A549 treated with ZK216348 at 1 μM for 4 hours (cell line): ENCODE measurements at places on chromosomes 4 and X. TPM values are rescaled to one million over a fixed set of nuclear protein-coding genes. Genes with fewer than 3 reads are reported as not detected.

Gene TLR3
- total RNA-seq, result 0.15 to 0.72 TPM (median 0.39 TPM) in 5 replicates

Gene USP53
- 5.3 to 10.9 TPM (median 9.0 TPM) in 5 replicates for total RNA-seq

Gene PAGE1
- 0.25 to 0.44 TPM in 2 of 5 replicates, not detected in the others for total RNA-seq

Gene XK
- total RNA-seq, result 0.31 to 0.56 TPM (median 0.37 TPM) in 5 replicates

Gene SUPT20HL2
- total RNA-seq, result not detected in 5 replicates
